ENCODE measurements at places on chromosomes 11 and 22.

DNA sequence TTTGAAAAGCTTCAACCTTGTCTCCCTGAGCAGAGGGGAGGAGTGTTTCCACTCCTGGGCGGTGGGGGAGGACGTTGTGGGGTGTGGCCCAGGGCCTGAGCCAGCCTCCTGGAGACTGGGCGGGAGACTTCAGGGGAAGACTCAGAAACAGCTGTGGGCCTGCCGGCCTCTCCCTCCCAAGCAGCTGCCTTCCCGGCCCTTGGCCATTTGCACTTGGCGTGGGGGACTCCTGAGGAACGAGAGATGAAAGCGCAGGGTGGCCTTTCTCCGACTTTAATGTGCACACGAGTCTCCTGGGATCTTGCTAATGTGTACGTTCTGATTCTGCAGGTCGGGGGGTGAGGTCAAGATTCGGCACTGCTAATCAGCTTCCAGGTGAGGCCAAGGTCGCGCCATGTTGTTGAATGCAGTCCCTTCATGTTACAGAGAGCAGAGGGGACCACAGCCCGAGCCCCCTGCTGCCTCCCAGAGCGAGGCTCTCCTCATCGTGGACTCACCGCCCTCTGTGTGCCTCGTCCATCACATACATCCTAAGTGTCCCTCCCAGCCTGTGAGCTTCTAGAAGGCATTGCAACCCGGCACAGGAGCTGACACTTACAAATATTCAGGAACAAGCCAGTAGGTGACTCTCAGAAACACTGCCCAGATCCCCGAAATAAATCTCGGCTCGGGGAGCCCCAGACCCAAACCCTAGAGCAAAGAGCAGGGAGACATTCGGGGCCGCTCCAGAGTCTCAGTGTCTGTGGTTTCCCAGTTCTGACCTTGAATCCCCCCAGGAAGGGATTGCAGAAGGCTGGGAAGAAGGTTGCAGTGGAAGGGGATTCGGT lies 7.7 kb downstream of the LIF start:
- peak; percentile 85 for DNase-seq

DNA sequence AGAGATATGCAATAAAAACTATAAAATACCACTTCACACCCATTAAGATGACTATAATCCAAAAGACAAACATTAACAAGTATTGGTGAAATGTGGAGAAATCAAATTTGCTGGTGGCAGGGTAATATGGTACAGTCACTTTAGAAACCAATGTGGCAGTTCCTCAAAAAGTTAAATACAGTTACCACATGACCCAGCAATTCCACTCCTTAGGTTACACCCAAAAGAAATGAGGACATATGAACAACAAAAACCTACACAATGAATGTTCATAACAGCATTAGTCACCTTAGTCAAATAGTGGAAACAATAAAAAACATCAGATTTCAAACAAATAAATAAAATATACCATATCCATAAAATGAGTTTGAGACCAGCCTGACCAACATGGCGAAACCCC lies 52.6 kb downstream of the RDX start:
- no peak for DNase-seq

- DNase-seq = no peak
Observed at GRCh38 chr11:72396041-72396440, 38.3 kb downstream of the CLPB start.

DNA sequence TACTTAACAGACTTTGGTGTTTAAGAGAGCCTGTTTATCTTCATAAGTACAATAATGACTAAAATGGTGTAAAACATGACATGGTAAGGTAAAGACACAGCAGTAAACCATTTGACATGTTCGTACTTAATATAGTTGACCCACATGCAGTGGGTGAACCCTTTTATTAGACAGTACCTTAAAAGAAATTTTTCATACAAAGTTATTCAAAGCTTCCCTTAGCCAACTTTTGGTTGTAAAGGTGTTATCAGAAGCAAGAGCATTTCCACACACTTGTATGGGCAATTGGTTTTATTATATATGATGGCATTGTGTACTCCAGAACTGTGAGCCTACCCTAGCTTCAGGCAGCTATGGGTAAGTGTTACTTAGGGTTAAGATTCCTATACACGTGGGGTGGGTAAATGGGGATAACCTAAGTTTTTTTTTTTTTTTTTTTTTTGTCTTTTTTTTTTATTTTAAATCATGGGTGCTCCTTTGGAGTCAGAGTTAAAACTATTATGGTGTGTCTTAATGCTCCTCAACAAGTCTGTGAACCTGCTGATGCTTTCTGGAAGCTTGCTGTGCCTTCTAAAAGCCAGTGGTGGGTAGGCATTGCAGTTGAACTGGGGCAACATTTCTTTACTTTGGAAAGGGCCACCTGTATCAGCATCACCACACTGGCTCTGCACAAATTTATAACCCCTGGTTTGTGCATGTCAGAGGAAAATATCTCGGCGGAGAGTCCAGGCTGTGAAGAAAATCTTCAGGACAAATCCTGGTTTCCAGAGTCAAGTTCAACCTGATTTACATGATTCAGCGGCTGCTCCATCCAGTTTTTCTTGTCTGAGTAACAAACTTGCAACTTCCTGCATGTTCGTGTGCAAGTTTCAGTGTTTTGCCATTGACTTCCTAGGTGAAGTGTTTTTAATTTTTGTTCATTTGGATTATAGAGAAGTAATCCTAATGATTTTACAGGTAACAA lies 3.3 kb downstream of the PCF11 start:
- no peak for DNase-seq

- DNase-seq = no peak
Observed at GRCh38 chr11:41320238-41320637, 139.2 kb downstream of the LRRC4C start.

- no peak for DNase-seq
Observed at GRCh38 chr11:119480380-119481020, 57.5 kb upstream of the THY1 start.

DNA sequence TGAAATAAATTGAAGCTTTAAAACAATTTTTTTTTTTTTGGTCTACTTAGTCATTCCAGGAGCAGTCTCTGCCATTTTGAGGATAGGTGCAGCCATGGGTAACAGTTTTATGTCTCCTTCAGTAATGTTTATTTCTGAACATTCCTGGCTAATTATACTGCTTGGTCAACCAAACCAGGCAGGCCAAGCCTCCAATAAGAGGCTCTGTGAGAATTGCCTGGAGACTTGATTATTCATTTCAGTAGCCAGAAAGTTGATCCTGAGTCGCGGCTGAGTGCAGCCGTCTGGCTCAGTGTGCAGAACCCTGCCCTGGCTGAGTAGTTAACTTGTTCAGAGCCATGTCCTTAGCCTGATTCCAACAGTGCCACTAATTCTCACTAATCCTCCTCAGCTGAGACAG lies 364.0 kb upstream of the FAT3 start:
- DNase-seq = no peak

- no peak for DNase-seq
Observed at GRCh38 chr11:20544603-20545237, 54.7 kb upstream of the SLC6A5 start.

DNA sequence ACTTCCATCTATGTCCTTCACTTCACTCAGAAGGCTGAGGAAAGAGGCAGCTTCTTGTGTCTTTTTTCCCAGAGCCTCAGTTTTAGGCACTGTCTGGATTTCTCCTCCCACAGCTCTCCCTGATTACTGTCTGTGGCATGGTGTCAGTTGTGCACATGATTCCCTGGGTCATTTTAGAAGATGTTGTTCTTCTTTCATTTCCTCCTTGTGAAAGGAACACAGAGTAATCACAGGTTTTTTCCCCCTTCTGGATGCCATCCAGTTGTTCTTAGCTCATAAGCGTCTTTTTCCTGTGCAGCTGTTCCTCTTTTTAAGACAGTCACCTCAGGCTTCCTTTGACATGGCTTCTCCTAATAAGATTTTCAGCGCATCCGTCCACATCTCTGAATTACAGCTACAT lies 212.2 kb downstream of the FAM181B start:
- no peak for DNase-seq

GRCh38 chr11:64224151-64224890 lies 1.7 kb downstream of the TRPT1 start:
- no peak for DNase-seq

DNA sequence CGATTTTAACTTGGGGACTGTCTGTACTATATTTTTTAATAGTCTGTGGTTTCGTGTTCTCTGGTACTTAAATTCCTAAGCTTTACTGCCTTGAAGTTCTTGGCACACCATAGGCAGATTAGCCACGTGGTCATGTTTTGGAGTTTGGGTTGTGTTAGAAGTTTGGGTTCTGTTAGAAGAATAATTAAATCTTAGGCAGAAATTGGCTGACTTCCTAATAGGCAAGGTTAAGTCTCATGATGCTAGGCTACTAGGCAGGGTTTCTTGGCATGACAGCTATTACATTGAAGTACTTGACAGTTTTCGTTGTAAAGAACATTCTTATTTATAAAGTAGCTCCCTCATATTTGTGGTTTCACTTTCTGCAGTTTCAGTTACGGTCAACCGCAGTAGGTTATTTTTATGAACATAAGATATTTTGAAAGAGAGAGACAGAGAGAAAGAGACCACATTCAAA lies 30.0 kb upstream of the MMP7 start:
- peak; percentile 31 for DNase-seq

DNA sequence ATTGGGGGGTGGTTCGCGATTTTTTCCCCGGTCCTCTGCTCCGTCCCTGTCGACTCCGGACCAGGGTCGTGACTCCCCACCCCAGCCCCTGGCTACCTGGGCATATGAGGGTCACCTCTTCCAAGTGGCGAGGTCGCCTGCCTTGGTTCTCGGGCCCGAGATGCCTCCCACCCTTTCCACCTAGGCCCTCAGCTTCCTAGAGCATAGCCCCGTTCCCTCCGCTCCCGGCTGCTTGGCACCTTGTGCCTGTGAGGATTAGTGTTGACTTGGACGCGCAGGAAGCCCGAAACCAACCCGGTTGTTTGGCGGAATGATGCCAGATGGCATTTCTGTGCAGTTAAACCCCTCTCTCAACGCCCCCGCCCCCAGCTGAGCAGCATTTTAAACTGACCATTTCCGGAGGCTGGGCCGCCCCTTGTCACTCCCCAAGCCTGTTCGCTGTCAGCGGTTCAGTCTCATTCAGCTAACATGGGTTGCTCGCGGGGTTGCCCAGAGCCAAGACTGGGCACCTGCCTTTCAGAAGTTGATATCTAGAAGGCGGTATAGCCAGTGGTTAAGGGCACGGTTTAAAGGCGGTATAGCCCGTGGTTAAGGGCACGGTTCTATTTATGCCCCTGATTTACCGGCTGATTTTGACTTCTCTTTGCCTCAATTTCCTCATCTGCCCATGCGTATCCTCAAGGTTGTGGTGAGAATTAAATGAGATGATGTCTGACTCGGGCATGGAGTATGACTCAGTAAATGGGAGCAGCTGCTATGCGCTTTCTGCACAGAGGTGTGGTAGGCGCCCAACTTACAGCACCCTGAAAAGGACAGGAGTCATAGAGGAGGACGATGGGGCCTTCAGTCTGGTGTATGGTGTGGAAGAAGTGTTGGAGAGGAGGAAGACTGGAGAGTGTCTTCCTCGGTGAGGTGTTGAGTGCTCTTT lies 639 bp downstream of the INCENP start:
- DNase-seq = peak; percentile 74

DNA sequence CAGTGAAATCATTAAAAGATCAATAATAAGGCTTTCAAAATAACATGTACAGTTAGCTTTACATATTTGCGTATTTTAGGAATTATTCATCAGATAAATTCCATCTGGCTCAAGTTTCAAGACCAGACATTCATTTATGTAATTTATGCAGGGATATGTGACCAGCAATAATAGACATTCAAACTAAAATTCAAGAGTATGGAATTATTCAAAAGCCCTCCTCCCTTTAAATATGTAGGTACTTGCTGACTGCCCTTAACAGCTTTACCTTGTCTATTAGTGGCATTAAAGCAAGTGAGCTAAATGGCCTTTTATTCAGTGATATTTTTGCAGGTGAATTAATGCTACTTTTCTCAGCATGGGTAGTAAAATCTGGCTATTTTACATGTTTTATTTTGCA lies 126.1 kb downstream of the LRRC4C start:
- DNase-seq = no peak

DNA sequence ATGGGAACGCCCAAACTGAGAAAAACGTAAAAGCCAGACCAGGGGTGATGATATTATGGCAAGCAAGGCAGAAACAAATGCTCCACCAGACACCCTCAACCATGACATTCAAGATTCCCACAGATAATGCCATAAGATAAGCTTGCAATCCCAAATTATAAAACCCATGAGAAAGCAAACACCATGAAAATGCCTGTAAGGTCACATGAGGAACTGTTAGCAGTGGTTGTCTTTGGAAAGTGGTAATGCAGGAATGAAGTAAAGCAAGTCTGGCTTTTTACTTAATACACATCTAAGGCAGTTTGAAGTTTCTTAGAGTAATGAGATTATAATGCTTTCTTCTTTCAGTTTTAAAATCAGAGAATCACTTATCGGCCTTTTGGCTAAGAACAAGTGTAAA lies 111.0 kb downstream of the MN1 start:
- no peak for DNase-seq

GRCh38 chr22:43479301-43479950 lies 67.6 kb downstream of the MPPED1 start:
- DNase-seq = no peak

DNA sequence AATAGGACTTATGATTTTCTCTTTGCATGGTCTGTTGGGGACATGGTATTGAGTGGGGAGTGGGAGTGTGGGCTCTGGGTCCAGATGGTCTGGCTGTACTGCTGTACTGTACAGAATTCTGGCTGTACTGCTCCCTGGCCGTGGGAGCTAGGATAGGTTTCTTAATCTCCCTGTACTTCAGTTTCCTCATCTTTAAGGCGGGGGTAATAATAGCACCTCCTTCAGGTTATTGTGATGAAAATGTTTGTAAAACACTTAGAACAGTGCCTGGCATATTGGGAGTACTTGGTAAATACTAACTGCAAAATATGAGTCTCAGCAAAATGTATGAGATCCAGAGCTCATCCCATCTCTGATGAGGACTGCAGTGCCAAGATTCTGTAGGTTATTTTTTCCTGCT lies 198.6 kb downstream of the KIF18A start:
- DNase-seq = no peak

DNA sequence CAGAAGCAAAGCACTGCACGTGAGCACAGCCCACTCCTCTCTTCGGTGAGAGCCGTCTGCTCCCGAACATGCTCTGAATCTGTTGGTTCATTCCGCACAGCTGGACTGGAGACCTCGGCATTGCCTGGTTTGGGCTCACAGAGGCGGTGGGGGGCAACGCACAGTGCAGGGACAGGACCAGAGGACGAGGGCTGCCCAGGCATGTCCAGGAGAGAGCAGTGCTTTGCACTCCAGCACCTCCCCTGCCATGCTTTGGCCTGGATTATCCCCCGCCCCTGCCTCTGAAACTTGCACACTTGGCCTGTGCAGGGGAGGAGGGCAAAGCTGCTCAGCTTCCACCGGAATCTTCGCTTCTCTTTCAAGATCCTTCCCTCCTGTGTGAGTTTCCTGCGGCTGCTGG lies 536.5 kb downstream of the BRD1 start:
- DNase-seq = no peak

GRCh38 chr11:117912497-117912896 lies 16.7 kb downstream of the TMPRSS13 start:
- DNase-seq = no peak

GRCh38 chr11:76706667-76707066 lies 36.1 kb upstream of the LRRC32 start:
- DNase-seq = no peak

- no peak for DNase-seq
Observed at GRCh38 chr11:34481307-34481706, 32.3 kb downstream of the ELF5 start.
